Pancreas (tissue), 10 donors: ENCODE measurements at places on chromosomes 4 and X. TPM values are rescaled to one million over a fixed set of nuclear protein-coding genes. Genes with fewer than 3 reads are reported as not detected.

DNA sequence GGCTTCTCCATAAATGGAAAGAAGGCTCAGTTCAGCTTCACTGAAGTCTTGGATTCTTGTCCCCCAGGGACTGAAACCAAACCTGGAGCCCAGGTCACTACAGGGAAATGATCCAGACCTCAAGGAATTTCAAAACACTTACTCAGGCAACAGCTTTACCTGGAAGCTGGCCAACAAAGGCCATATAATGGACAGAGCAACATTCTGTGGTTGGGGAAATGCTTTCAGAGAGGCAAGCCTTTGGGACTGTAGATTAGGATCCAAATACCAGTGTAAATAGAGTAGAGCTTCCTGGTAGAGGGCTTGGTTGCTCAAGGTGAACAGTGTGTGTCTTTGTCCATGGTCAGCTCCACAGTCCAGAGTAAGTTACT, 57.0 kb upstream of the PROM1 start:
- DNase-seq: peak; percentile 57

GRCh38 chr4:149211876-149212275, 603.8 kb downstream of the IQCM start:
- DNase-seq: no peak

DNA sequence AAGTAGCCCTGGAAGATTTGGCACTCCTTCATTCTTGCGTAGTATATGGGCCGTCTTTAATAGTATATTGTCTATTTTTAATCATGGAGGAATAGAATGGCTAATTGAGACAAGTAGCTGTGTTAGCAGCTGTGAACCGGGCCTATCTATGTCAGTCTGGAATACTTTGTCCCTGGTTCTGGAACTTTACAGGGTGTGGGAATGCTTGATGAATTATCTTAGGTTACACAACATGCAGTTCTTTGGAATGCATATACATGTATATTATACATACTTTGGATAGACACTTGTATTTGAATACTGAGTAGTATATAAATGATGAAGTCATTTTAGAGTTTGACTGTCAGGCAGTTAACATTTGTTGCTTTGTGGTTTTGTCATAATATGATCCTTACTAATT, 37.4 kb downstream of the PDLIM5 start:
- no peak for DNase-seq

DNA sequence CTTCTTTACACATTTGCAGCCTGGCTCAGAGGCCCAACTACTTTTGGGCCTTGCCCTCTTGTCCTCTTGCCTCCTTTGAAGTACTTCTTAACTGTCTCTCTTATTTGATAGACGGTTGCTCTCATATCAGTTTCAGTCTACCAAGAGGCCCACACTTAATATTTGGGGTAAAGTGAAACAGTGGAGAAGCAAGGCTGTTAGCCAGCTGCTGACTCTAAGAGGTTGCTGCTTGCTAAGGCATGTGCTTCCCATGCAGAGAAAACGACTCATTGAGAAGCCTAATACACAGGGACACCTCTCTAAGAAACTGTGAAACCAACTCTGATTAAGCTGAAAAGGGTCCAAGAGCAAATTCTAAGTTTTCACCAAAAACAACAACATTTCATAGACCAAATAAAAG, 94.6 kb downstream of the PPP3CA start:
- no peak for DNase-seq

GRCh38 chr4:66606908-66607307, 936.6 kb upstream of the EPHA5 start:
- DNase-seq: no peak

Gene NXF2B
- not detected for total RNA-seq

Gene LRCH2
- 0.49 TPM for total RNA-seq

Gene UGT2B15
- total RNA-seq: 18.1 TPM

- no peak for DNase-seq
Observed at GRCh38 chrX:40249582-40249981, 151.8 kb upstream of the BCOR start.

Gene IL13RA1
- total RNA-seq: 36.2 TPM

Gene SPP1
- 150 TPM for total RNA-seq

DNA sequence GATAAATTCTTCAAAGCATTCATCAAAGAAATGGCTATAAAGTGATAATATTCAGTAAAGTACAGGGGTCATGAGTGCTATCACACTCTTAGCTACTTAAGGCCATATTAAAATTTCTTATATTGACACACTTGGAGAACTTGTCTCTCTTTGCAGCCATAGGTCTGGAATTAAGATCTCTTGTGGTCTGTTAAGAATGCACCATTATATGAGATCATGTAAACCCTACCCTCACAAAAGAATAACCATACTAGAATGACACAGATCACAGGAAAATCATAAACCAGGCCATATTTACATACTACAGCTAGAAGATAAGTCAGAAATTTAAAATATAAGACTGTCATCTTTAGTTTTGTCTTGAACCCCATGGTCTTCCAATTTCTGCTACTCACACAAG, 434.3 kb downstream of the PDGFC start:
- DNase-seq: no peak
